ENCODE measurements at places on chromosomes 2 and 18.

GRCh38 chr18:47448956-47449355 lies 197.5 kb upstream of the SKOR2 start:
- no peak for DNase-seq

GRCh38 chr18:607930-608329 lies 11.1 kb downstream of the CLUL1 start:
- no peak for DNase-seq

- no peak for DNase-seq
Observed at GRCh38 chr2:3472296-3472695, 47.0 kb downstream of the ADI1 start.

DNA sequence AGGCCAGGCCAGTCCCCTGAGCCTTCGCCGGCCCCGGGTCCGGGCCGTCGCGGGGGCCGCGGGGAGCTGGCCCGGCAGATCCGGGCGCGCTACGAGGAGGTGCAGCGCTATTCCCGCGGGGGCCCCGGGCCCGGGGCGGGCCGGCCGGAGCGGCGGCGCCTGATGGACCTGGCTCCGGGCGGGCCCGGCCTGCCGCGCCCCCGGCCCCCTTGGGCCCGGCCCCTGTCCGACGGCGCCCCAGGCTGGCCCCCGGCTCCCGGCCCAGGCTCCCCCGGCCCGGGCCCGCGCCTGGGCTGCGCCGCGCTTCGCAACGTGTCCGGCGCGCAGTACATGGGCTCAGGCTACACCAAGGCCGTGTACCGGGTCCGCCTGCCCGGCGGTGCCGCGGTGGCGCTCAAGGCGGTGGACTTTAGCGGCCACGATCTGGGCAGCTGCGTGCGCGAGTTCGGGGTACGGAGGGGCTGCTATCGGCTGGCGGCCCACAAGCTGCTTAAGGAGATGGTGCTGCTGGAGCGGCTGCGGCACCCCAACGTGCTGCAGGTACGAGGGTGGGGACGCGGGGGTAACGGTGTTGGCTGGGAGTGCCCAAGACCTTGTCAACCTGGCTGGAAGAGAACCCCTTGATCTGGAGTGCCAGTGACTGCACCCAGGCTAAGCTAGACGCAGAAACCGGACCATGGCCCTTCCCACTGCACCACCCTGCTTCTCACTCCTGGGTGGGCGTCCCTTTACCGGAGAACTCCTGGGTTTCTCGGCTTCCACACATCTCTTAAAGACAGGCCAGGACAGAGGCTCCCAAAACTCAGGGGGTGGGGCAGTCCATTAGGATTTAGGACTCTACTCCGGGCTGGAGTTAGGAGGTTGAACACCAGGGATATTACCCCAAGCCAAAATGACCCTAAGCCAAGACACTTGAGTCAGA lies 739 bp downstream of the PKDCC start:
- DNase-seq, result no peak

DNA sequence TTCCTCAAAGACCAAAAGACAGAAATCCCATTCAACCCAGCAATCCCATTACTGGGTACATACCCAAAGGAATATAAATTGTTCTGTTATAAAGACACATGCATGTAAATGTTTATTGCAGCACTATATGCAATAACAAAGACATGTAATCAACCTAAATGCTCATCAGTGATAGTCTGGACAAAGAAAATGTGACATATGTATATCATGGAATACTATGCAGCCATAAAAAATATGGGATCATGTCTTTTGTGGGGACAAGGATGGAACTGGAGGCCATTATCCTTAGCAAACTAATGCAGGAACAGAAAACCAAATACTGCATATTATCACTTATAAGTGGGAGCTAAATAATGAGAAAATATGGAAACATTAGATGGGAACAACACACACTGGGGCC lies 2.7 kb upstream of the HNMT start:
- DNase-seq, result no peak

DNA sequence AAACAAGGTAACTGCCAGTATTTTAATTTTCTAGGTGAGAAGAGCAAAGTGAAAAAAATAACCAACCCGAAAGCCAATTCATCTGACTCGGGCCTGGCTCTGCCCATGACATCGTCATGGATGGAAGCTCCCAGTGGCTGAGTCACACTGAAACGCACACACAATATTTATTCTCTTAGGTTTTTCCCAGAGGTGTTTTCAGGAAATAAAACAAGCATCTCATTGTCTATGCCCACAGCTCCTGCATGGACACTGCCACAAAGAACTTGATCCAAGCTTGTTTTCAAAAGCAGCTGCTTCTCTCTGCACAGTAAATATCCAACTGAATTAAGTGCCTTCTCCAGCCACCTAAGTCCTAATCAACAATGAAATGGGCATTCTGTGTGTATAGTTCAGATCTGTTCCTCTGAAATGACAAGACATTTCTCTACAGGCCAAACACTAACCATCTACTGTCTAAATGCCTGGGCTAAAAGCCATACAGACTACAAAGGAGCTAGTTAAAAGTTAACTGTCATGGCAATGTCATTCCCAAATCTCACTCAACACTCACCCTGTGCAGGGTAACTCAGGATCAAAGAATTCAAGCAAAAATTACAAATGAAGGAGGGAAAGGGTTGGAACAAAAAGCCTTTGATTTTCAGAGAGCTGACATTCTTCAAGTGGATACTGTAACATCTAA lies 62.9 kb downstream of the RPL31 start:
- no peak for DNase-seq

DNA sequence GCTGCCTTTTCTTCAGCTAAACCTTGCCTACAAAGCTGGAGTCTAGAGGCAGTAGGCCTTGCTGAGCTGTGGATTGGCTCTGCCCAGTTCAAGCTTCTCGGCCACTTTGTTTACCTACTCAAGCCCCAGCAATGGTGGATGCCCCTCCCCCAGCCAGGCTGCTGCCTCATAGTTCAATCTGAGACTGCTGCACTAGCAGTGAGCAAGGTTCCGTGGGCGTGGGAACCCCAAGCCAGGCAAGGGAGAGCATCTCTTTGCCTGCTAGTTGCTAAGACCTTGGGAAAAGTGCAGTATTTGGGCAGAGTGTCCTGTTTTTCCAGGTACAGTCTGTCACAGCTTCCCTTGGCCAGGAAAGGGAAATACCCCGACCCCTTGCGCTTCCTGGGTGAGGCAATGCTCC lies 68.9 kb downstream of the VAPA start:
- no peak for DNase-seq

GRCh38 chr2:173524256-173524955 lies 169.7 kb downstream of the CDCA7 start:
- no peak for DNase-seq

- DNase-seq, result no peak
Observed at GRCh38 chr18:34659579-34660517, 50.2 kb upstream of the DTNA start.

DNA sequence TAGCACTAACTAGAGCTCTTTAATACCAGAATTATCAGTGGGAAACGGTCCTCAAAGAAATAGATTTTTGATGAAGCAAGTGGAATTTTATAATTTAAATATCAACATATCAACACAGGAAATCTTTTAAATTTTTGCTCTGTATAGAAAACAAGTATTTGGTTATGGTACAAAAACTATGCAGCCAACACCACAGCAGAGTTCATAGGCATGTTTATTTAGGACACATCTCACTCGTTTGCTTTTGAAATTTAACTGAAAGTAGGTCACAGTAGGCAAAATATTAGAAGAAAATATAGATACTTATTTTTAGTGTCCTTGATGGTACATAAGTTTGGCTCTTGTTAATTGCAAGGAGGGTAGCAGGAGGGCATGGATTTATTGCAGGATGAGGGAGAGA lies 34.3 kb upstream of the TANC1 start:
- DNase-seq, result no peak

DNA sequence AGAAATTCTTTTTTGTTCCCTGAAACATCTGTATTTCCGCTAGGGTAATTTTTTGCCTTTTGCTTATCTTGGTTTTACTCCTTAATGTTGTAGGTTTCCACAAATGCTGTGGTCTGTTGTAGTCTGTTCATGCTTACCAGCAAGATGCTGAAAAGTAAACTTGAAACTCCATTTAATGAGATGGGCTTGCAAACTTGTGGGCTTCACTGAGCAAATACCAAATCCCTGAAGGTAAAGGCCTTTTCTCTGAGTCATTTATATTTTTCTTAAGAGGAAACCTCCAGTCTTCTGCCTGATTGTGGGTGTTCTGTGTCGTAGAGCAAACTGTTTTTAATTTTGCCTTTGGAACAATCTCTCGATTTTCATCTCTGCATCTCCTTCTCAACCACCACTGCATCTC lies 9.3 kb downstream of the SP140 start:
- DNase-seq, result no peak

- DNase-seq, result no peak
Observed at GRCh38 chr2:197952540-197953202, 148.3 kb downstream of the PLCL1 start.

GRCh38 chr2:203914546-203915182 lies 21.9 kb upstream of the ICOS start:
- DNase-seq, result no peak

DNA sequence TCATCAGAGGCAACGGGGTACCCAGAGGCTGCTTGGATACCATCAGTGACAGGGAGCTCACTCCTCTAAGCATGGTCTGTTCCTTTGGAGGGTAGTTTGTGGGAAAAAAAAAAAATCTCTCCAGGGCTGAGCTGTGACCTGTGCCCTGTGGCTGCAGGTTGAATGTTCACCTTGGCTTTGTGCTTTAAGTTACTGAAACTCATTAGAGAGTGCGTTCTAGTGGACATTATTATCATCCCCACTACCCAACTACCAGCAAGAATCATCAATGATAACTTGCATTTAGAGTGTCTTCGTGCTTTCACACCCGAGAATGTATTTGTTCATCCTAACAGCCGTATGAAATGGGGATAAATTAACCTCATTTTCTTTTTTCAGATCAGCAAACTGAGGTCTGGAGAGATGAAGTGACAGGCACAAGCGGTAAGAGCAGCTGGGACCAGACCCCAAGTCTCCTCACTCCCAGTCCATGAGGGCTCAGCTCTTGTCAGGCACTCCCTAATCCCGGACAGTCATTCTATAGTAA lies 157.5 kb upstream of the MYCN start:
- no peak for DNase-seq

DNA sequence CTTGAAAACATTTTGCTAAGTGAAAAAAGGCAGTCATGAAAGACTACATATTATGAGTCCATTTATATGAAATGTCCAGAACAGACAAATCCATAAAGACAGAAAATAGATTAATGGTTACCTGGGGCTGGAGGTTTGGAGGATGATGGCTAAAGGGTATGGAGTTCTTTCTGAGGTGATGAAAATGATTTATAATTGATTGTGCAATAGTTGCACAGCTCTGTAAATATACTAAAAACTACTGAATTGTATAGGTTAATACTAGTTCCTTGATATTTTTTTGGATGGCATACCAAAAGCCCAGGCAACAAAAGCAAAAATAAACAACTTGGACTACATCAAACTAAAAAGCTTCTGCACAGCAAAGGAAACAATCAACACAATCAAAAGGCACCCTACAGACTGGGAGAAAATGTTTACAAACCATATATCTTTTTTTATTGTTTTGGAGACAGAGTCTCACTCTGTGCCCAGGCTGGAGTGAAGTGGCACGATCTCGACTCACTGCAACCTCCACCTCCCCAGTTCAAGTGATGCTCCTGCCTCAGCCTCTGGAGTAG lies 21.5 kb downstream of the SOS1 start:
- DNase-seq, result no peak

- no peak for DNase-seq
Observed at GRCh38 chr2:205755923-205756322, 73.6 kb downstream of the NRP2 start.

DNA sequence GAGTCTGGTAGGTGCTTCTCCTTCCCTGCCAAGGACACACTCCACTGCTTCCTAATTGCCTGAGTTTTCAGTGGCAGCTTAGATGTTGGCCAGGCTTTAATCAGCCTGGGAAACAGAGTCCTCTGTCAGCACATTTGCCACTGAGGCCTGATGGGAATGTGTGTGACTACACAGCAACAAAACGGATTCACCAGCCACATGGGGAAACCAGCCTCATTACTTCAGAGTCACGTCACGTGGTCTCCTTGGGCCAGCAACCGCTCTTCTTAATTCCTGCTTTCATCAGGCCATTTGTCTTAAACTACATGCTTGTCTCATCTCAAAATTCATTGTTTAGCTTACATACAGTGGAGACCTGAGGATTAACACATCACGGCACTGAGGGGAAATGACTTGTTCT lies 93.9 kb upstream of the LTBP1 start:
- DNase-seq, result no peak

GRCh38 chr2:79788952-79789651 lies 276.3 kb downstream of the CTNNA2 start:
- no peak for DNase-seq

- no peak for DNase-seq
Observed at GRCh38 chr18:58579561-58580047, 49.3 kb downstream of the ALPK2 start.

- DNase-seq, result no peak
Observed at GRCh38 chr2:17441055-17441771, 77.0 kb downstream of the RAD51AP2 start.

GRCh38 chr2:217313386-217313785 lies 453.5 kb upstream of the TNP1 start:
- DNase-seq, result no peak

DNA sequence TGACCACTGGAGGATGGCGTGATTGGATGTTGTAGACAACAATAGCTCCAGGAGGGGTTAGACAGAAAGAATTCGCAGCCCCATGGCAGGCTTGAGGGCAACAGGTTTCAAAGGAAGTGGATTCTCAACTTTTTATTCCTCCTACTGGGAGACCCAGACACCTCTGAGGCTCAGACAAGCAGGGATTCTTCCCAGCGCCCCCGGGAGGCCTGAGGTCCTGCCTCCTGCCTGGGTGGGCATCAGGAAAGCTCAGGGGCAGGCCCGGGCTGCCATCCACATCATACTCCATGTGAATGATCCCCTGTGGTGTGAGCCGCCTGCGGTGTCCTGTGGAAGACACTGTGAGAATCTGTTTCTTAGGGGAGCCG lies 203.5 kb downstream of the CYP26B1 start:
- DNase-seq, result no peak

DNA sequence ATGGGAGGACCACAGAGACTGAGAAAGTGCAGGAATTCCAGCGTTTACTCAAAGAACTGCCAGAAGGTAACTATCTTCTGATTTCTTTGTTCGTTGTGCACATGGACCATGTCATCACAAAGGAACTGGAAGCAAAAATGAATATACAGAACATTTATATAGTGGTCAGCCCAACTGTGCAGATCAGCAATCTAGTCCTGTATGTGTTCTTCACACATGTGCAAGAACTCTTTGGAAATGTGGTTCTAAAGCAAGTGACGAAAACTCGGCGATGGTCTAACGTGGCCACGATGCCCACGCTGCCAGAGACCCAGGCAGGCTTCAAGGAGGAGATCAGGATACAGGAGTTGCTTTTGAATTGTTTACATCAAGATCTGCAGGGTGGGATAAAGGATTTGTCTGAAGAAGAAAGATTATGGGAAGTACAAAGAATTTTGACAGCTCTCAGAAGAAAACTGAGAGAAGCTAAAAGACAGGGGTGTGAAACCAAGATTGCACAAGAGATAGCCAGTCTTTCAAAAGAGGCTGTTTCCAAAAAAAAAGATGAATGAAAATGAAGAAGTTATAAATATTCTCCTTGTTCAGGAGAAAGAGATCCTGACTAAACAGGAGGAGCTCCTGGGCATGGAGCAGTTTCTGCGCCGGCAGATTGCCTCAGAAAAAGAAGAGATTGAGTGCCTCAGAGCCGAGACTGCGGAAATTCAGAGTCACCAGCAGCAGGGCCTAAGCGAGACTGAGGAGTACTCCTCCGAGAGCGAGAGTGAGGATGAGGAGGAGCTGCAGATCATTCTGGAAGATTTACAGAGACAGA lies 8.3 kb upstream of the CHST10 start:
- no peak for DNase-seq

Measured in stimulated activated CD4-positive, alpha-beta T cell treated with anti-CD3 and anti-CD28 coated beads, TNF-alpha, amount 100 ng/mL, for 1 hour (primary cell).